ENCODE measurements at places on chromosomes 4 and X.

DNA sequence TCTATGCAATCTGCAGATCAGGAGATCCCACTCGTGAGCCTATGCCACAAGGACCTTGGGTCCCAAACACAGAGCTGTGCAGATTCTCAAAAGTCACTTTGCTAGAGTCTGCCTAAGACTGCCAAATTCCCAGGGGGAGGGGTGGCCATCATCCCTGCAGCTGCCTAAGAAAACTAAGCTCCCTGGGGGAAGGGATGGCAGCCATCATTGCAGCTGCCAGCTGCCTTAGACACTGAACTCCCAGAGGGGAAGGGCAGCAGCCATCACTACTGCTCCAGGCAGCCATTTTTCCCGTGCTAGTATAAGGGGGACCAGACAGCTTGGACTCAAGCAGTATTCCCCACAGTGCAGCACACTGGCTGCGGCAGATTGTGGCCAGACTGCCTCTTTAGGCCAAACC, 156.9 kb downstream of the NKX6-1 start:
- no peak for DNase-seq

DNA sequence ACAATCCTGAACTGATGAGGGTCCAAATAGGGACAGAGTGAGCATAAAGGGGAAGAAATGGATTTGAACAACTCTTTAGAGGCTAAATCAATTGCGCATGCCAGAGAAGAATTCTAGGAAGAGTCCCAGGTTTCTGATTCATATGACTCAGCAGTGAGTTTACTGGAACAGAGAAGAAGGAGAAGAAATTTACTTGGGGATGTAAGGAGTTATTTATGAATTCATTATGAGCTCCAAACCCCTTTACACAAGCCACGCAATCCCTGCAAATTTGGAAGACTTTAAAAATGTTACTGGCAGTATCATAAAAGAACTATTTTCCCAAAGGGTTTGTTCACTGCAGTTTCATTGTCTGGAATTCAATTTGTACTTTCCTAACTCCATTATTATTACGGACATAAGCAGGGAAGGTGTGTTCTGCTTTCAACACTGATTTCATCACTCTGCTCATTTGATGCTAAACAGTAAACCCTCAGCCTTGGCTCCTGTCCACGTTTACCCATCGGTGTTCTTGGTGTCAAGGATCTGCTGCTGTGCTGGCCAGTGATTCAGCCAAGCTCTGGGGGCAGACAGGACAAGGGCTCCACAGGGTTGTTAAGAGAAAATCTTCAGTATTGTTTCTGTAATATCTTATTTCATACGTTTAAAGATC, 273.7 kb downstream of the HNRNPD start:
- DNase-seq = peak; percentile 12

DNA sequence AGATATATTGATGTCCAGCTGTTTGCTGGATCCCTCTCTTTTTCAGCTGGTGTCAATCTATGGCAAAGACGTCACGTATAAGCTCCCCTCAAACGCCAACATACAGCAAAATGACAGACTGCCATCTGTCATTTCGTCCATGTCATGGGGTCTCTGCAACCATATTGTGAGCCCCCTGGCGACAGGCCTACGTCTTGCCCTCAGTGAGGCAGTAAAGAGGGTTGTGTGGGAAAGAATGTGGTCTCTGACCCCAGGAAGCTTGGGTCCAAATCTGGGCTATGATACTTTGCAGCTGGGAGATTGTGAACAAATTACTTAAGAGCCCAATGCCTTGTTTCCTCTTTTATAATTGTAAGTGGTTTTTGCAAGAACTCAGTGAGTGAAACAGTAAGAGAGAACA, 7.4 kb downstream of the SUPT20HL2 start:
- no peak for DNase-seq

DNA sequence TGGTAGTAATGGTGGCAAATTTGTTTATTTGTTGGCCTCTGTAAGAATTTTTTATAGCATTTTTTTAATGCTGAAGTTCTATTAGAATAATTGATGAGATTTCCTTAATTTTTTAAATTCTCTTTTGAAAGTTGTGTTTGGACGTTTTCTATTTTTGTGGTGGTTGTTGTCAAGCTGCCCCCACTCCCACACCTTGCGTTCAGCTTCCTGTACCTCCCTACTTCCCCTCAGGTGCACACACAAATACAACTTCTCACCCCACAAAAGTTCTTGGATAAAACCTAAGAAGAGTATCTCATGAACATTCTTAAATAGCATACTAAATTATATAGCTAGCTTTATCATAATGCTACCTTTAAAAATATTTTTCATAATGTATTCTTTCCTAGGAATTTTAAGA, 38.7 kb downstream of the EXOC1 start:
- DNase-seq = no peak

- no peak for DNase-seq
Observed at GRCh38 chr4:83138946-83139345, 24.4 kb upstream of the PLAC8 start.

- no peak for DNase-seq
Observed at GRCh38 chrX:134718966-134719317, 60.7 kb upstream of the PLAC1 start.

DNA sequence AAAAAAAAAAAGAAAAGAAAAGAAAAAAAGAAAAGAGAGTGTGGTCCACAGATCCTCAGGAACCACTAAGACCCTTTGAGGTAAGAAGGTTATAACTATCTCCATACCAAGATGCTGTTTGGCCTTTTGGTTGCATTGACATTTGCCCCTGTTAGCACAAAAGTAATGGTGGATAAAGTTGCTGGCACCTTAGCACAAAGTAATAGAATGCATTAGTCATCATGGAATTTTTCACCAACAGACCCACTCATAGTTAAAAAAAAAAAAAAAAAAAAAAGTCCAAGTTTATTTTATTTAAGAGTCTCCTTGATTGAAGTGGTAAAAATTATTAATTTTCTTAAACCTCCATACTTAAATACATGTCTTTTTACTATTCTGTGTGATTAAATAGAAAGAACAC, 78.4 kb upstream of the RBPJ start:
- peak; percentile 58 for DNase-seq

DNA sequence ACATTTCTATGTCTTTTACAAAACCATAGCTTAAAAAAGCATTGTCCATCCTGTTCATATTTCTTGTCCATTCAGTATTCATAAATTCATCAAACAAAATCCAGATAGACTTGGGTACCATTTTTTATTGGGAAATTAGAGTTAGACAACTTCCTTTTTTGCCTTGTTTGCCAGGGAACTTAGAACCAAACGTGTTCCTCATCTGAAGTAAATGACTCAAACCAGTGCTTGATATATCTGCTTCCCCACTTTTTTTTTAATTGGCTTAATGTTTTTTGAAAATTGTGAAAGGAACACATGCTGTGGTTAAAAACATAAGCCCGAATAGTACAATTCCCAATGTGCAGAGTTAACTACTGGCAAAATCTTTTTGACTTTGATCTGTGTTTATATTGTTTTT, 44.2 kb downstream of the DLG3 start:
- no peak for DNase-seq

DNA sequence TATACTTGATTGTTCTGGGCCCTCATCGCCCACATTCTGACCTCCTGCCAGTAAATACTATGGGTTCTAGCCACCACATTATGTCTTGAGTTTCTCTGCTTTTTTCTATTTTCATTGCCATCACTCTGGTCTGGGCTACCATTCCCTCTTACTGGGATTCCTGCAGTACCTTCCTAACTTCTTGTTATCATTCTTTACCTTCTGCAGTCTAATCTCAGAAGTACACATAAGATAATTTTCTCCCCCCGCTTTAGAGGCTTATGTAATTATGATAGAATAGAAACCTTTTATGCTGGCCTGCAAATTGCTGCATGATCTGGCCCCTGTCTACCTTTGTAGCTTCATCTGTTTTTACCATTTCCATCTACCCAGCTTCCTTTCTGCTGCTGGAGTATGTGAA, 19.2 kb downstream of the STIM2 start:
- no peak for DNase-seq

- peak; percentile 28 for DNase-seq
Observed at GRCh38 chr4:88734403-88734949, 36.8 kb upstream of the NAP1L5 start.

- DNase-seq = no peak
Observed at GRCh38 chr4:69742596-69742995, 17.8 kb downstream of the SULT1B1 start.

Measured in GM23248 (cell line).